ENCODE measurements at places on chromosomes 2 and 18. TPM values are rescaled to one million over a fixed set of nuclear protein-coding genes. Genes with fewer than 3 reads are reported as not detected.

GRCh38 chr2:229511524-229511923 is 202.8 kb downstream of the DNER start:
- H3K36me3 ChIP-seq: no peaks in the 10 kb centered on the region
- peaks cover 10% of the 10 kb centered on the region for H3K27me3 ChIP-seq
- no peaks in the 10 kb centered on the region for H3K4me1 ChIP-seq
- H3K27ac ChIP-seq: no peak overlapping the region
- H3K4me3 ChIP-seq: no peak overlapping the region

DNA sequence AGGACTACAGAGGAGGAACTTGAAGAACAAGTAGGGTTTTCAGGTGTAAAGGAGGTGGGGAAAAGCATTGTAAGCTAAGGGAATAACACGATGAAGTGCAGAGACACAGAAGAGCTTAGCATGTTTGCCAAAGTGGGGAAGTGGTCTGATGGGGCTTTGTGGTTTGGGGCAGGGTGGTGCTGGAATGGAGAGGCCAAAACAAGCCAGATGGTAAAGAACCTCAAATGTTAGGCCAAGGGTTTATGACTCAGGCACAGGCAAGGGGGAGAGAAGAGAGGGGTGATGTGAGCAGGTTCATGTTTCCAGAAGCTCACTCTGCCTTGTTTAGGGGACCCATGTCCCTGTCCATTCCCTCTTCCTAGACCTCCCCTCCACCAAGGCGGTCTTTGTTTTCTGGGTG is 104.5 kb upstream of the YWHAQ start:
- DNase-seq: no peak
- no peak overlapping the region for H3K4me3 ChIP-seq
- peaks cover 29% of the 10 kb centered on the region for H3K4me1 ChIP-seq

- H3K27ac ChIP-seq: no peak overlapping the region
- DNase-seq: no peak
- H3K4me1 ChIP-seq: no peaks in the 10 kb centered on the region
- H3K4me3 ChIP-seq: no peak overlapping the region
- no peaks in the 10 kb centered on the region for H3K27me3 ChIP-seq
Observed at GRCh38 chr2:235850289-235850688, 317.9 kb downstream of the GBX2 start.

- no peaks in the 10 kb centered on the region for H3K36me3 ChIP-seq
- H3K27me3 ChIP-seq: peaks cover 17% of the 10 kb centered on the region
- no peak for DNase-seq
- no peaks in the 10 kb centered on the region for H3K4me1 ChIP-seq
Observed at GRCh38 chr2:237190966-237191713, 105.5 kb downstream of the COPS8 start.

DNA sequence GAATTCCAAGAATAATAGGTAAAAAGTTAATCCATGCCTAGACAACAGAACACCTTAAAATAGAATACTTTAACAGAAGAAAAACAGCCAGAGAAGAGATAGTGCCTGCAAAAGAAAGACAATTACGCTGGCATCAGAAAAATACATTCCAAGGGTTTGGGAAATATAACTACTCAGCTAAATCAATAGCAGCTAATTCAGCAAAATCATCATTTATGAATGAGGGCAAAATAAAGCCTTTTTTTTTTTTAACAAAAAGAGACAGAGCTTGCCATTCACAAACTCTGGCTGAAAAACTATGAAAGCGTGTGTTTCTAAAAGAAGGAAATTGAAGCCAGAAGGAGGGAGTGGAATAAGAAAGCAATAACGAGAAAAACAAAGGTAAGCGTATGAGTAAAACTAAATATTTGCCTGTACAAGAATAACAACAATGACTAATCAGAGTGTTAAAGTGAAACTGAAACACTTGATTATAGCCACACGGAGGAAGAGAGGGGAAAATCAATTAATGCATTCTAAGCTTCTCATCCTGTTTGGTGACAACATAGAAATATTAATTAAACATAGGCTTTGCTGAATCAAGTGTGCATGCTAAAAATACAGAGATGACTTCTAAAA is 90.2 kb downstream of the EHD3 start:
- no peaks in the 10 kb centered on the region for H3K27me3 ChIP-seq
- no peak for DNase-seq
- peak overlapping the region; percentile 88 for H3K27ac ChIP-seq

DNA sequence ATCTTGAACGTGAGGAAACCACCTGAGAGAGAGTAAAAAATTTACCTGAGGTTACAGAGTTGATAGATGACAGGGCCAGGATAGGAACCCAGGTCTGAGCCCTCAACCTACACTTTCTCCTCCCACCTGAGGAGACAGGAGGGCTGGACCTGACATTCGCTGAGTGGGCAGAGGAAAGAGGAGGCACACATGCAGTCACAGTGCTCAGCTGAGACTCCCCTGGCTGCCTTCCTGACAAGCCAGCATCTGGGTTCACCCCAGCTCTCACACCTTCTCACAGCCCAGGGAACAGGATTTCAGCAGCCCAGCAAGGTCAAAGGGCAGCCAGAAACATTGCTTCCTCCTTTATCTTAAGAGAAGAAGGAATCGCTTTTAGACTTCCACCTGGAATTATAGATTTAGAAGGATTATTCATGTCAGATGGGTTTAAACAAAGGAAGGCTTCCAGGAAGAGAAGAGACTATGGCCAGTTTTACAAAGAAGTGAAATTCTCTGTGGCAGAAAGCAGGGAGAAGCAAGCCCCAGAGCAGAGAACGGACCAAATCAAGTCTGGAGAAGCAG is 18.1 kb upstream of the PKDCC start:
- no peak overlapping the region for H3K27ac ChIP-seq
- peaks cover 38% of the 10 kb centered on the region for H3K27me3 ChIP-seq
- H3K4me3 ChIP-seq: no peak overlapping the region
- no peaks in the 10 kb centered on the region for H3K4me1 ChIP-seq
- H3K36me3 ChIP-seq: no peaks in the 10 kb centered on the region

- no peaks in the 10 kb centered on the region for H3K27me3 ChIP-seq
- H3K4me1 ChIP-seq: peaks cover 22% of the 10 kb centered on the region
- peak overlapping the region; percentile 95 for H3K27ac ChIP-seq
Observed at GRCh38 chr18:11850821-11851145, 430 bp upstream of the CHMP1B start.

- no peak overlapping the region for H3K4me3 ChIP-seq
- no peak for DNase-seq
- H3K4me1 ChIP-seq: no peaks in the 10 kb centered on the region
- no peaks in the 10 kb centered on the region for H3K36me3 ChIP-seq
Observed at GRCh38 chr2:133053541-133053940, 383.5 kb upstream of the LYPD1 start.

GRCh38 chr2:113324684-113325160 is 46.0 kb upstream of the PAX8 start:
- H3K4me1 ChIP-seq: peaks cover 8% of the 10 kb centered on the region
- peak overlapping the region; percentile 34 for H3K4me3 ChIP-seq
- H3K36me3 ChIP-seq: no peaks in the 10 kb centered on the region
- DNase-seq: no peak
- no peak overlapping the region for H3K27ac ChIP-seq

- H3K4me1 ChIP-seq: no peaks in the 10 kb centered on the region
- H3K36me3 ChIP-seq: no peaks in the 10 kb centered on the region
- no peak overlapping the region for H3K27ac ChIP-seq
- DNase-seq: no peak
- H3K27me3 ChIP-seq: peaks cover 6% of the 10 kb centered on the region
Observed at GRCh38 chr2:46873604-46874068, 42.0 kb downstream of the MCFD2 start.

GRCh38 chr2:52776571-52776970 is 991.0 kb upstream of the CHAC2 start:
- no peak for DNase-seq
- peaks cover 4% of the 10 kb centered on the region for H3K36me3 ChIP-seq
- no peak overlapping the region for H3K27ac ChIP-seq
- H3K4me1 ChIP-seq: no peaks in the 10 kb centered on the region
- no peak overlapping the region for H3K4me3 ChIP-seq

GRCh38 chr2:146913476-146913875 is 931.4 kb upstream of the ACVR2A start:
- no peaks in the 10 kb centered on the region for H3K4me1 ChIP-seq
- no peaks in the 10 kb centered on the region for H3K27me3 ChIP-seq
- DNase-seq: no peak
- no peak overlapping the region for H3K27ac ChIP-seq
- no peaks in the 10 kb centered on the region for H3K36me3 ChIP-seq

DNA sequence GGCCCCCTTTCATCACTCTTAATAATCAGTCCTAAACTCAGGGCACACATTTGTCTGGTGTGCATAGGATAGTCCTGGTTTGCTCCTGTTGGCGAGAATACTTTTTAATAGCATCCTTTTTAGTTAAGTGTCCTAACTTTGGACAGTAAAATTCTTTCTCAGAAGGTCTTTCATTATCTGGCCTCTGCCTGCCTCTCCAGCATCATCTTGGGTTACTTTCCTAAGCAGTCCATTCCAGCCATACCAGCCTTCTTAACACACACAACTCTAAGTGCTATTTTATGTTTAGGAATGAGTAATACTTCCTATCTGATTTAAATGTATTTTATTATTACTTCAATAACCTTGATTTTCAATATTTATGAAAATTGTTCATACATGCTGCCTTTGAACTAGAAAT is 151.0 kb downstream of the ACOXL start:
- no peak overlapping the region for H3K27ac ChIP-seq
- H3K4me3 ChIP-seq: no peak overlapping the region
- peaks cover 12% of the 10 kb centered on the region for H3K4me1 ChIP-seq
- no peak for DNase-seq
- peaks cover 4% of the 10 kb centered on the region for H3K27me3 ChIP-seq

GRCh38 chr2:229392196-229392595 is 121.1 kb upstream of the PID1 start:
- no peaks in the 10 kb centered on the region for H3K4me1 ChIP-seq
- no peak overlapping the region for H3K4me3 ChIP-seq
- no peaks in the 10 kb centered on the region for H3K27me3 ChIP-seq
- no peak overlapping the region for H3K27ac ChIP-seq

GRCh38 chr2:176463546-176463945 is 194.3 kb downstream of the MTX2 start:
- no peak overlapping the region for H3K4me3 ChIP-seq
- no peaks in the 10 kb centered on the region for H3K4me1 ChIP-seq
- no peak for DNase-seq
- peaks cover 71% of the 10 kb centered on the region for H3K27me3 ChIP-seq
- no peaks in the 10 kb centered on the region for H3K36me3 ChIP-seq
- H3K27ac ChIP-seq: no peak overlapping the region

GRCh38 chr2:241924069-241924908 is 54.8 kb downstream of the RTP5 start:
- H3K27me3 ChIP-seq: no peaks in the 10 kb centered on the region
- no peak overlapping the region for H3K4me3 ChIP-seq
- H3K4me1 ChIP-seq: peaks cover 27% of the 10 kb centered on the region
- H3K27ac ChIP-seq: no peak overlapping the region

- no peak overlapping the region for H3K4me3 ChIP-seq
- no peak for DNase-seq
- H3K4me1 ChIP-seq: peaks cover 6% of the 10 kb centered on the region
- H3K27me3 ChIP-seq: no peaks in the 10 kb centered on the region
Observed at GRCh38 chr2:147632198-147632597, 212.6 kb upstream of the ACVR2A start.

GRCh38 chr2:171889808-171890207 is 4.2 kb downstream of the SLC25A12 start:
- H3K27me3 ChIP-seq: no peaks in the 10 kb centered on the region
- peaks cover 40% of the 10 kb centered on the region for H3K4me1 ChIP-seq
- H3K27ac ChIP-seq: no peak overlapping the region
- peaks cover 12% of the 10 kb centered on the region for H3K36me3 ChIP-seq
- H3K4me3 ChIP-seq: no peak overlapping the region
- DNase-seq: no peak

DNA sequence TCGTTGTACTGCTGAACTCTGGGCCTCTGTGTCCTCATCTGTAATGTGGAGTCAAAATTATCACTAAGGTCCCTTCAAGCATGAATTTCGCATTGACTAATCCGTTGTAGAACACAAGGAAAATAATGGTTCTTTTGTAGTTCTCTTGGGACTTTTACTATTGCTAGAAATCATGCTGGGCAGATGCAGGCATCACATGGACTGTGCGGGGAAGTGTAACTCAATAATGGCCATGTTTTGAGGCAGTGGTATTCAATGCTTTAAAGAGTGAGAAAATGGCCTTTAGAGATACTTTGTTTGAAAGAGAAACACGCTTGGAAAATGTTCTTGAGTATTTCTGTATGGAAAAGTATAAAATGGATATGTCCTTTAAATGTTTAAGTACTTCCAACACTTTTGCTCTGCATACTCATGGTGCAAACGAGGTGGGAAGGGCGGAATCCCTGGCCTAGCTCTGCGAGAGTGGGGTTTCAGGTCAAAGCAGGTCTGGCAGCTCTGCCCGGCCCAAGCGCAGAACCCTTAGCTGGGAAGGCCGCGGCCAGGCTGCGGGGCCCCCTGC is 117.3 kb upstream of the MSTN start:
- peak overlapping the region; percentile 67 for H3K4me3 ChIP-seq
- no peak for DNase-seq
- H3K4me1 ChIP-seq: peaks cover 10% of the 10 kb centered on the region
- peaks cover 23% of the 10 kb centered on the region for H3K27me3 ChIP-seq

DNA sequence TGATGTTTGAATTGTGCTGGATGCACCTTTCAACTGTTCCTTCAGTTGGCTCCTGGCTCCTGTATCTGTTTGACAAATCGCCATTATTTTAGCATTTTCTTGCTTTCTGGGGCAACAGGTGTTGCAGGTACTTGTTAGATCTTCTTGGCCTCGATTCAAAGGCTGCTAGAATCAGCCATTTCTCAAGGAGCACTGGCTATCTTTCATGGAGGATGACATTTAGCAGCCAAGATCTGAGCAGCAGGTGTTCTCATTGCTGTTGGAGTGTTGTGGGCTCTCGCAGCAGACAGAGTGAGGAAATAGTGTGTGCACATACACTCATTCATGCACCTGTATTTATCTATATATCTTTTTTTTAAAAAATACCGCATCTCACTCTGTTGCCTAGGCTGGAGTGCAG is 52.2 kb downstream of the INPP5D start:
- peak overlapping the region; percentile 34 for H3K27ac ChIP-seq
- H3K27me3 ChIP-seq: no peaks in the 10 kb centered on the region
- peaks cover 65% of the 10 kb centered on the region for H3K4me1 ChIP-seq
- H3K36me3 ChIP-seq: no peaks in the 10 kb centered on the region

DNA sequence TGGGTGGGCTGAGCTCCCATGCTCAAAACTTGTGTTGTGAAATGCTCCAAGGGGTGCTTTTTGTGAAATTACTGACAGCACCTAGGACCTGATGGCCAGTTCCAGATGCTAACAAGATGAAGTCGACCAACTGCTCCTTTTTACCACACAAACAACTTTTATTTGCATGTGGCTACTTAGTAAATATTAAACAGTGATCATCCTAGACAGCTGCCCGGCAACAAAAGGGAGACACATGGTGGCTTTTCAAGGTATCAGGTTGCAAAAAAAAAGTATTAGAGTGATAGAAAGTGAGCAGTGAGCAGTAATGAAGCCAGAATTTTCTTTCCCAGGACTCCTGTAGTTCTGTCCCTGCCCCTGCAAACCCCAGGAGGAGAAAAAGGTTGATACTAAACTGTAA is 118.5 kb downstream of the RPIA start:
- H3K27ac ChIP-seq: no peak overlapping the region
- peaks cover 3% of the 10 kb centered on the region for H3K4me1 ChIP-seq
- H3K36me3 ChIP-seq: no peaks in the 10 kb centered on the region
- no peak overlapping the region for H3K4me3 ChIP-seq
- no peak for DNase-seq

- peaks cover 4% of the 10 kb centered on the region for H3K36me3 ChIP-seq
- no peaks in the 10 kb centered on the region for H3K27me3 ChIP-seq
- H3K4me3 ChIP-seq: no peak overlapping the region
- no peak overlapping the region for H3K27ac ChIP-seq
- DNase-seq: no peak
Observed at GRCh38 chr2:159695795-159696448, 16.4 kb upstream of the MARCHF7 start.

The TUBB8B gene
- not detected for total RNA-seq

The OR6B2 gene
- not detected for total RNA-seq

The SERPINB10 gene
- total RNA-seq: not detected

The OR6B3 gene
- total RNA-seq: not detected

The RABL2A gene
- 11.1 TPM for total RNA-seq

The TMEM198 gene
- total RNA-seq: 7.6 TPM

The MYO3B gene
- 0.31 TPM for total RNA-seq

The ABHD1 gene
- not detected for total RNA-seq
